ENCODE measurements at places on chromosomes 4 and X.

DNA sequence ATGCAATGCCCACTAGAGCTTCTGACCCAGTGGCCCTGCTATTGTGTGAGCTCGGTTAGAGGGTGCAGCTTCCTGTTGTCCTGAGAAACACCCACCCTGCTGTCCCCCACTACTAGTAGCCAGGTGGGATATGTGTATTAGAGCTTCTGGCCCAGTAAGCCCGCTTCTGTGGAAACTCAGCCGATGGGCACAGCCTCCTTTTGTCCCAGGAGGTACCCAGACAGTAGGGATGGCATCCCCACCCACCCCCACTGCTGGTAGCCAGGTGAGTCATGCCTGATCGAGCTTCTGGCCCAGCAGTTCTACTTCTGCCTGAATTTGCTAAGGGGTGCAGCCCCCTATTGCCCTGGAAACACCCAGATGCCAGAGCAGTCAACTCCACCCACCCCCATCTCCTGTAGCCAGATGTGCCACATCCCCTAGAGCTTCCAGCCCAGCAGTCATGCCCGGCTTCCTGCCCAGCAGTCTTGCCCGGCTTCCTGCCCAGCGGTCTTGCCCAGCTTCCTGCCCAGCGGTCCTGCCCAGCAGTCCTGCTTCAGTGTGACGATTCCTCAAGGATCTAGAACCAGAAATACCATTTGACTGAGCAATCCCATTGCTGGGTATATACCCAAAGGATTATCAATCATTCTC is 162.7 kb upstream of the KLF8 start:
- no peak for DNase-seq

DNA sequence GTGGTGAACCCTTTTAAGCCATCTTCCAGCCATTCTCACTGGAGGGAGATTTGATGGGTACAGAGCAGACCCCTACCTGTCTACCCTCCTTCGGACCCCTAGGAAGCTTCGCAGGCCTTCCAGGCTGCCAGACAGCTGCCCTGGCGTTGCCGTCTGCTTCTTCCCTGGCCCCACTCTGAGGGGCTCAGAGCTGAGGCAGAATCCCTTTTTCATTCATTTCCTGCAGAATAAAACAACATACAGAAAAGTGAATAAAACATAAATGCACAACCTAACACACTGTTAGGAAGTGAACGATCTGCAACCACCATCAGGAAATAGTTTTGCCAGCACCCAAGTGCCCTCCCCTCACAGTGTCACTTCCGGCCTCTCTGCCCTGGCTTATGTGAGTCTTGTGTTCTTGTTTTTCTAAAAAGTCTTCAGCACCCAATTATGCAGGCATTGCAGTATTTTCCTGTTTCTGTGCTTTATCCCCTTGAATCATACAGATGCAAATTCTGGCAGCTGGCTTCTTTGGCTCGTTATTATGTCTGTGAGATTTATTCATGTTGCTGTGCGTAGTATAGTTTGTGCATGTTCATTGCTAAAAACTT is 5.6 kb upstream of the ADD1 start:
- DNase-seq, result peak; percentile 28

DNA sequence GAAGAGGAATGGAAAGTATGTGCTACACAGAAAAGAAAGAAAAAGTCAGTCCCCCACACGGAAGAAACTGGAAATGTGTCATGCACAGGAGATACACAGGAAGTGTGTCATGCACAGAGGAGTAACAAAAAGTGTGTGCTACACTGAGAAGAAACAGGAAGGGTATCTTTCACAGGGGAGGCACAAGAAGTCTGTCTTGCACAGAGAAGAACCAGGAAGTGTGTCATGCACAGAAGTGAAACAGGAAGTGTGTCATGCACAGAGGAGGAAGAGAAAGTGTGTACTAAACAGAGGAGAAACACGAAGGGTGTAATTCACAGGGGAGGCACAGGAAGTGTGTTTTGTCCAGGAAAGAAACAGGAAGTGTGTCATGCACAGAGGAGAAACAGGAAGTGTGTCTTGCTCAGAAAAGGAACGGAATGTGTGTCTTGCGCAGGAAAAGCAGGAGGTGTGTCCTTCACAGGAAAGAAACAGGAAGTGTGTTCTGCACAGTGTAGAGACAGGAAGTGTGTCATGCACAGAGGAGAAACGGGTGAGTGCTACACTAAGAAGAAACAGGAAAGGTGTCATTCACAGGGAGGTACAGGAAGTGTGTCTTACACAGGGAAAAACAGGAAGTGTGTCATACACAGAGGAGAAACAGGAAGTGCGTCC is 527.2 kb upstream of the PRKX start:
- no peak for DNase-seq

- no peak for DNase-seq
Observed at GRCh38 chr4:77817304-77818072, 1.7 kb downstream of the CNOT6L start.

- no peak for DNase-seq
Observed at GRCh38 chr4:54041100-54041499, 23.3 kb downstream of the CHIC2 start.

GRCh38 chr4:52910115-52910514 is 48.0 kb downstream of the RASL11B start:
- DNase-seq, result no peak

DNA sequence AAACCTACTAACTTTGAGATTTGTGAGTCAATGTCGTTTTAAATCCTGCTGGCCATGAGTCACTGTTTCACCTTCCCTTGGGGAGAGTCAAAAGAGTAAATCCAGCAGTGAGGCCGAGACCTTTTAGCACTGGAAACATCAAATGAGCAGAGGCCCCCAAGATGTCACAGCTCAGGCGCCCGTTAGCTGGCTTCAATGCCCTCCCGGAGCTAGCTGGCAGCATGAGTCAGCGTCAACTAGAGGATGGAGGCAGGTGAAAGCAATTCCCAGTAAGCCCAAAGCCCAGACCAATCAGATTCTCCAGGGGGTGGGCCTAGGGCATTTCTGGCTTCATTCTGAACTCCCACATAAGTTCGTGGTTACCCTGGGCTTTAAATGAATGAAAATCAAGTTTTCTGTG is 170.9 kb downstream of the CLCN4 start:
- DNase-seq, result no peak

- DNase-seq, result no peak
Observed at GRCh38 chr4:139854668-139855403, 189.2 kb downstream of the MGST2 start.

- no peak for DNase-seq
Observed at GRCh38 chrX:9324676-9325075, 140.2 kb upstream of the TBL1X start.

GRCh38 chrX:43702079-43702524 is 46.0 kb downstream of the MAOA start:
- DNase-seq, result no peak

DNA sequence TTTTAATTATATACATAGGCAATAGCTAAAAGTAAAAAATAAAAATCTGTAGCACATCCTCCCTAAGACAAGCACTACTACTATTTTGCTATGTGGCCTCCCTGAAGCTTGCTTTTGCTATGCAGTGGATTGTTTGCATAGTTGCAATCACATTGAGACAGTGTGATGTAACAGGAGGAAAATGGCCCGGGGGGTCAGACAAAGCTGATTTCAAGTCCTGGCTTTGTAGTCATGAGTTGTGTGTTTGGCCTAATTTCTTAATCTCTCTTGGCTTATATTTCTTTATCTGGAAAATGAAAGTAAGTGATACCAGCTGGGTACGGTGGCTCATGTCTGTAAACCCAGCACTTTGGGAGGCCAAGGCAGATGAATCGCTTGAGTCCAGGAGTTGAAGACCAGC is 166.6 kb downstream of the LHFPL1 start:
- DNase-seq, result no peak

DNA sequence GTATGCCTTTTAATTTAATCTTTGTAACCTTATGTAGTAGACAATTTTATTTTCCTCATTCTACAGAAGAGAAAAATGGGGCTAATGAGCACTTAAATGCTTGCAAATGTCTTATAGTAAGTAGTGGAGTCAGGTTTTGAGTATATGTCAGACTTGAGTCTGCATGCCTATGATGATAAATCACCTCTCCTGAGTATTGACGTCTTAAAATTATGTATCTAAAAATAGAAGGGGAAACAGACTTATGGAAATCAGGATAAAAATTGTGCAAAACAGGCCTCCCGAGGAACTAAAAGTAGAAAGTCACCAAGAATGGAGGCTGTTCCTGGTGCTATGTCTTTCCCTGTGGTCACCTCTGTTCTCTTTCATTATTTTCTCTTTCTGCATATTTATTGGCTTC is 92.7 kb downstream of the STIM2 start:
- DNase-seq, result no peak

DNA sequence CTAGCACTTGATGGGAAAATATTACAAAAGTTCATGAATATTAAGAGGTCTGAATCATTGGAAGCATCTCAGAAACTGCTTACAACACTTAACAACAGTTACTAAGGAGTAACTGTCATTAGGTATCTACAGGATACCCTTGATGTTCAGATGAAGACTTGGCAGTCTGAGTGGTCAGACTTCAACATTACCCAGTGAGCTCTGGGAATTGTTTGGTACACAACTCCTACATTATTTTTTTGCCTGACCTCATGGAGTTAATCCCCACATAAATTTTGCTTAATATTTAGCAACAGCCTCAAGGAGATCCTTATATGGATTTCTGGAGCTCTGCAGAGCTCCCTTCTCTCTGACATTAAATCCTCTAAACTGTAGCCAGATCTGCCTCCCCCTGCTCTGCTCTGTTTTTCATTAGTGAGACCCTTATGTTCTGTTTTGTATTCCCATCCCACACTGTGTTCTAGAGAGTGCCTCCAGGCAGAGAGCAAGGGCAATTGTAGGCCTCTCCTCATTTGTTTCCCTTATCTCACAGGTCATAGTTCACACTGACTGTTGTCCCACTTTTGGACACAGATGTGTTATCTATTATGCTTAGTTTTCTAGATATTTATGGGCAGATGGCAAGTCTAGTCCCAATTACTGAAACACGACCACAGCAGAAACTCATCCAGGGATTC is 368.8 kb downstream of the GASK1B start:
- no peak for DNase-seq

DNA sequence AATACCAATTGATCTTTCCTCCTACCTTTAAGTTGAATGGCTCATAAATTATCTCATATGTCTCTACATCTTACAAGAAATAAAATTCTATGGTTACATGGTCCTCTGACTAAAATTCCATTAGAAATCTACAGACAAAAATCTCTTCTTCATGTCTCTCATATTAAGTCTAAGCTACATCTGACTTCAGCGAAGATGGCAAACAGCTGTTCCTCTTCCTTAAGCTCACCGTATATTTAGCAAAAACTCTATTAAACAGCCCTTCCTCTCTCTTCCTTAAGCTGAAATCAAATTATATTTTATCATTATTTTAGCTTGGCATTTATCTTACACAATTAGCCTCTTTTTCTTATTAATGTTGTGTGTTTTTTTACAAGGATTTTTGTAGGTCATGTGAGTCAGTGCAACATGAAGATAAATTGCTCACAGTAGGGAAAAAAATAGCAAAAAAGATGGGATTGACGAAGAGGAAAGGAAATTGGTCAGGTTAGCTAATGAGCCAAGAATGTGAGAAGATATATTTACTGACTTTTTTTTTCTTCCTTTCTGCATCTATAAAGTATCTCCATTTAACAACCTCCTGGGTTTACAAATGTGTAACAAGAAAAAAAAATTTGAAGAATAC is 2412.8 kb downstream of the ARAP2 start:
- no peak for DNase-seq
